CD4-positive, alpha-beta T cell (primary cell): ENCODE measurements at places on chromosomes 4 and X.

DNA sequence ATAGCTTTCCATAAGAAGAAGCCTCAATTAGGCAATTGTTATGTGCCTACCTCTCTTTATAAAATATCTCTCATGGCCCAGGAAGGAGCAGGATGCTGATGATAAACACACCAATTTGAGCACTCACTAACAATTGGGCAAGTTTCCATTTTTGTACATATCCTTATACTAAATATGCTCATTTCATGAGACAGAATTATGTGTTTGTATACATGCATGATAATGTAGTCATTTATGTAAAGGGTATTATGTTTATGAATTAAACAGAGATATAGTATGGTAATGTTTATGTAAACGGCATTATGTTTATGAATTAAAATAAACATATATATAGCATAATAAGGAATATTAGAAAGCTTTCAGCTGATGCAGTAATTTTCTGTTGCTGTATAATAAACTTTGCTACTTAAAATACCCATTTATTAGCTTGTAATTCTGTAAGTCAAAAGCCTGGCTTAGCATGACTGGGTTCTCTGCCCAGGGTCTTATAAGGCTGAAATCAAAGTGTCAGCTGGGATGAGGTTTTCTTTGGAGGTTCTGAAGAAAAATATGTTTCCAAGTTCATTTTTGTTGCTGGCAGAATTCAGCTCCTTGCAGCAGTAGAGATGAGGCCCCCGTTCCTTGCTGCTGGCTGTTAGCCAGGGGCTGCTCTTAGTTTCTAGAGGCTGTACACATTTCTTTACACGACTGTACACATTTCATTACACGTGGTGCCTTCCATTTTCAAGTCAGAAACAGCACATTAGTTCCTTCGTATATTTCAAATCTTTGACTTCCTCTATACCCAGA lies 89.0 kb downstream of the GLRA2 start:
- no peak for DNase-seq

GRCh38 chr4:135508006-135508714 lies 1306.6 kb upstream of the PABPC4L start:
- no peak for DNase-seq

DNA sequence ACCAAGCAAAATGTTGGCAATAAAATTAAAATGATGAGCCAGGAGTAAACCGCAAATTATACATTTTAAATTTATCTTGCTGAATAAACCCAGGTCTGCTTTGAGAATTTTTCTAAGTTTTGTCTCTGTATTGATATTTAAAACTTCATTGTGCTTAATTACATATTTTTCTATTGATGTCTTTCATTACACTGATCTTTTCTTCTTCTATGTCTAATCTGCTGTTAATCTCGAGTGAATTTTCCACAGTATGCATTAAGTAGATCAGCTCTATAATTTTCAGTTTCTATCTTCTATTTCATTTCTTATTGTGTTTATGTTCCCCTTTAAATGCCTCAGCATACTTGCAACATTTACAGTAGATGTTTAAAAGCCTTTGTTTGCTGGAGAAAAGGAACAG lies 918.7 kb downstream of the FAT4 start:
- no peak for DNase-seq

GRCh38 chr4:123741906-123742305 lies 345.3 kb downstream of the SPRY1 start:
- DNase-seq = no peak

GRCh38 chr4:153618833-153619232 lies 65.2 kb upstream of the TLR2 start:
- no peak for DNase-seq

DNA sequence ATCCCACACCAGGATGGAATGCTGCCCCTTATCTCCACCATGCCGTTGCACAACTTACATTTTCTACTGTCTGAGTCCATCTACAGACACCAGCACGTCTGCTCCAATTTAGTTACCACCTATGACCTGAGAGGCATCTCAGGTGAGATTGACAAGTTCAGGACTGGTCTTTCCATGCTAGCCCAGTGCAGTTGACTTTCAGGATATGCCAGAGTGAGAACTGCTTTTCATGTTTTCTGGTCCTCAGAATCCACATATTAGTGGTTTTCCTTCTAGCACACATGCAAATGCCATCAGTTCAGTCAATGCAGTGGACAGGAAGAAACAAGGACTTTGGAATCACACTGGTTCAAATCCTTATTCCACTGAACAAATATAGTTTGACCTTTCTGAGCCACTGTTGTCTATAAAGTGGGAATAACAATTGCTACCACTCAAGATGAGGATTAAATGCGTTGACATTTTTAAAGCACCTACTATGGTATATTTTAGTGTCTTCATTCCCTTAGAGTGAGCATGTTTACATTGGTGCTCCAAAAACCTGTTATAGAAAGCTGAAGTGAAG lies 38.1 kb upstream of the ANXA3 start:
- no peak for DNase-seq

DNA sequence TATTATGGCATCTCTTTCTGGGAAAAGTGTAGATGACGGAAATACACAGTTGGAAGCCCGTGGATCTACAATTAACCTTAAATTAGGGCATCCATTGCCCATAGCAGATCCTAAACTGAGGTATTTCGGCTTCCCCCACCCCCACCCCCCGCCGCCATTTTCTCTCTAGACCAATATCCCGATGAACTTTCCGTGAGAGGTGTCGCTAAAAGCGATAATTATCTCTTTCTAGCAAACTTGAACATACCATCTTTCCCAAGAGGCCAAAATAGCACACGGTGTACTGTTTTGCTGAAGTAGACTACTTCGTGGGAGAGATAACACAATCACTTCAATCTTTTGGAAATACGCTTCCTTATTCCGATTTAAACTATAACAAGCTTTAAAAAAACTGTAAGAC lies 554 bp downstream of the KLHL15 start:
- DNase-seq = no peak

DNA sequence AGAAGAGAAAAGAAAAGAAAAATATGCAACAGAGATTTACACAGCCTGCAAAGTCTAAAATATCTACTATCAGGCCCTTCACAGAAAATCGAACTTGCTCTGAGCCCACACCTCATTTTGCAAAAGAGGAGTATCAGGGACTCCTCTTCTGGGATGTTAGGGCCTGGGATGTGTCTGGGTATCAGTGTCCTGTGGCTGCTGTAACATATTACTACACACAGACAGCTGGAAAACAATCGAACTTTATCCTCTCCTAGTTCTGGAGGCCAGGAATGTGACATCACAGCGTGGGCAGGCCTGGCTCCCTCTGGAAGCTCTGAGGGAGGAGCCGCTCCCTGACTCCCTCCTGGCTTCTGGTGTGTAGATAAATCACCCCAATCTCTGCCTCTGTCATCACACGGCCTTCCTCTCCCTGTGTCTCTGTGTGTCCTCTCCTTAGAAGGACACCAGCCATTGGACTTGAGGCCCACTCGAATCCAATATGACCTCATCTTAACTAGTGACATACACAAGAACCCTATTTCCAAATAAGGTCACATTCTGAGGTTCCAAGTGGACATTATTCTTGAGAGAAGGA lies 52.9 kb downstream of the PPP2R2C start:
- DNase-seq = no peak

DNA sequence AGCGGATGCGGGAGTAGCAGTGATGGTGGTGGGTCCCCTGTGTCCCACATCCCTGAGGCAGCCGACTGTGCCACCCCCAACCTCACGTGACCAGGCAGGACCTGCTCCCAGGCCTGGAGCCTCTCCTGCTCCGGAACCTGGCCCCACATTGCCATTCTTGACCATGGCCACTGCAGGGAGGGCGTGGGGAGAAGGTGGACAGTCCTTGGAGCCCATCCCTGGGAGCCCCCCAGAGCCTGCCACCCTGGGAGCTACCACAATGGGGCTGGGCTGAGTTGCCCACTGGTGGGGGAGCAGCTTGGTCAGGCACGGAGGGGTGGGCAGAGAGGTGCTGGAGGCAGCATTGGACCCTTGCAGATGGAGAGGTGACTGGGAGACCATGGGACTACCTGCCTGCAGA lies 36.8 kb downstream of the TMPRSS11A start:
- no peak for DNase-seq

GRCh38 chr4:5238173-5238572 lies 186.9 kb downstream of the STK32B start:
- no peak for DNase-seq

- no peak for DNase-seq
Observed at GRCh38 chr4:24700118-24700517, 95.3 kb upstream of the SOD3 start.

DNA sequence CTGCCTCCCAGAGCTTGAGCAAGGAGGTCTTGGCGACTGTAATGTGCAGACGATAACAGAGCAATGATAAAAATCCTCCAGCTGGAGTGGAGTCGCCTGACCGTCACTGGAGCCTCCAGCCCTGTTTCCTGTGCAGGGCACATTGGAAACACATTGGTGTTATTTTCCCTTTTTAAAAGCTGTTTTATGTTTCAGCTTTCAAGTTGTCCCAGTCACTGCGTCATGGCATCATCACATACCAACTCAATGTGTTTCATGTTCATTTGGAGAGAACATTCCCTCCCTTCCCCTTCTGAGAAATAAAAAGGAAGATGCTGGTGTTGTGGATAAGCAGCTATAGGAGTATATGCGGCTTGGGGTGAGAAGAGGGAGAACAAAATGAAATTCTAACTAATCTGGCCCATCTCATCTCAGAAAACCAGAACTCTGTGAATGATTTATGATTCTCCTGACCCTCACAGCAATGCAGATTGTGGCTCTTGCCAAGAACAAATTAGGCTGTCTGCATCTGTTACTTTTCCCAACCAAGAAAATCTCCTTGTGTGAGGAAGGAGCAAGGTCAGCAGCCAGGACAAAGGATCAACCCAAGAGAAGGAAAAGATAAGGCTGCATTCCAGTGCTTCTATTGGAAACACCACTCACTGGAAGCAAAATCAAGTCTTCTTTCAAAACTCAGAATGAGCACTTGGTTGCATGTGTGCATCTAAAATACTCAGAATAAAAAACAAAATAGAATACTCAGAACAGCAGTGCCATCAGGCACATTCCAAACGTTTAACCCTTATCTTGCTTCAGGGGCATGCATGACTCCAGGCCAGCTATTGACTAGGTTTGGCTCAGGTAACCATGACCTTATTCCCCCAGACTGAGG lies 134.4 kb downstream of the RASL11B start:
- DNase-seq = no peak

DNA sequence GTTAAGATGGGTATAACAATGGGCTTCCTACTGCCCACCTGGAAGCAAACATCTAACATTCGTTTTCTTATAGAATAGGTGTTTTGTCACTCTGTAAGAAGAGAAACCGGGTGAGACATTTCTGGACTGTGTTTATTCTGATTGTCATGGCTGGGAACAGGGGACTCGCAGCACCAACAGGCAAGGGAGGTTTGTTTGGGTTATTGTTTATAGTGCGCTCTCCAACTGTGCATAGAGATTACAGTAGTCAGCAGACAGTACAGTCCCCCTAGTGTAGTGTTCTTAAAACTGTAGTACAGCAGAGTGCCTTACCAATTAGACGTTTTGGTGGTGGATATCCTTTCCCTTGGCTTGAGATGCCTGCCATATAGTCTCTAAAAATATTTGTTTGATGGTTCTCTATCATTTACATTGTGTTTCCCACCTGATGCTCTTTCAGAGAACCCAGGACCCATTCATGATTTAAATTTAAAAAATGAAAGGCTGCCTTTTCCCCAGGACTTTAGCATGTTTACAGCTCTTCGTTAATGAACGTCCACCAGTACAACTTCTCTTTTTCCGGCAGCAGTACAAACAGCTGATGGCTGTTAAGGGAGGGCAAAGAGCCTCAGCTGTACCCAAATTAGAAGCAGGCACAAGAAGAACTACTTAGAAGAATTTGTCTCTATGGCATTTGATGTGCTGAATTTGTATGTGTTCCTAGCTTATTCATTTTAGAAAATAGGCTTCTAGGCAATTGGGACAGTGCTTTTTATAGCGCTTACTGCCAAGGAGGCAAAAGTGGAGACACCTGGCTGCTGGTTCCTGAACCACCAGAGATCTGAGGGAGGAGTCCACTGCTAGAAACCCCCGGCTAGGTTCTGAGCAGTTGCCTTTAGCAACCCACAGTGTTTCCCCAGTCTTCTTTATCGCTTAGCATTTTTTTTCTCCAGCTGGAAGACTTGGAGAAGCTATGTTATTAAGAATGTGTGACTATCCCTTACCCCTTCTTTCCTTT lies 1.0 kb upstream of the RNF150 start:
- no peak for DNase-seq

DNA sequence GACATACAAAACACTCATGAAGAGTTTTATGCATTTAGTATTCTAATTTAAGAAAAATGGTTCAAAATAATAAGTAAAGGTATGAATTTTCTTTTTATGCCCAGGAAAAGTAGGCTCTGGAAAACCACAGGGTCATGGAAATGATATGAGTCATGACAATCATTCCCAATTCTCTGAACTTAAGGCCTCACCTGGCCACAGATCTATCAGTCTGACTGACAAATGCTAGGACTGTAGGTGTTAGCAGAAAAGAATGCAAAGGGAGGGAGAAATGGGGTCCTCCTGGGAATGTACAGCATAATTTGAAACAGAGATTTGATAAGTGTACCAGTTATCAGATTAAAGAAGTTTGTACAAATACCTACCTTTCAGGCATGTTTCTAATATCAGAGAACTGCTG lies 270.5 kb upstream of the ARSJ start:
- no peak for DNase-seq

GRCh38 chr4:158033416-158034120 lies 139.3 kb downstream of the GASK1B start:
- no peak for DNase-seq

DNA sequence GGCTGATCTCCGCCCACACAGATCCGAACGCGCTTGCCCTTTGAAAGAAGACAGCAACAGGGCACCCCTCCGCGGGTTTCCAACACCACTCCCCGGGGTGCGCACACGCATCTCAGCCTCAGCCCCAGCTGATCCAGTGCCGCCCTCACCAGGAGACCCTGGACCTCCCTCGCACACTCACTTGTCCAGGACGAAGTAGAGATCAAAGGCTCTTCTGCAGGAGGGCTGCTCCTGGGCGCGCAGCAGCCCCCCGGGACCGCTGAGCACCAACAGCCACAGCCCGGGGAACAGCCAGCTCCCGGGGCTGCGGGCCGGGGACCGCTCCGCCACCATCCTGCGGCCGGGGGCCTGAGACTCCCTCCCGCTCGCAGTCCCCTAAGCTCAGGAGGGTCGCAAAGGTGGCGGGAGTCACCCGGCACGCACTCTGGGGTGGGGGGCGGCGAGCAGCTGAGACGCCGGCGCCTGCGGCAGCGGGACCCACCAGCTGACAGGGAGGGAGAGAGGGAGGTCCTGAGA lies 743 bp downstream of the ANTXR2 start:
- peak; percentile 59 for DNase-seq

DNA sequence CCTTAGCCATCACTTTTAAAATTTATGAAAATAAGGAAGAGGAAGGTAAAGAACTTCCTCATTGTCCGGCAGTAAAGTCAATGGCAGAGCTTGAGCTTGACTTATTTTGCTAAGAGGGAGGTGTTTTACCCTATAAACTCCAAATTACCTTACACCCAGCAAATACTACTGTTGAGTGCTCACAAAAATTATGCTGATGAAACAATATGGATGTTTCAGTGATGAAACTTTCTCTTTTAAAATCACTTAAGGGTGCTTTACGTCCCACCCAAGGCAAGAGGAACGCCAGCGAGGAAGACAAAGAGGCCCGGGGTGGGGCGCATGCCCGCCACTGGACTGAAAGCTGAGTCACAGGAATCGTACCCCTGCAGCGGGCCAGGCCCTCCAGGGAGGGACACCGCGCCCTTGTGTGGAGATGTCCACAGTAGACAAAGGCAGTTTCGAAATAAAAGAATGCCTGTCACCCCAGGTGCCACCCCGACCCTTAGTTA lies 560 bp upstream of the TMSB4X start:
- no peak for DNase-seq
